ENCODE measurements at places on chromosomes 6 and 20. TPM values are rescaled to one million over a fixed set of nuclear protein-coding genes. Genes with fewer than 3 reads are reported as not detected.

PTK7 gene
- 48.4 TPM for total RNA-seq

GRCh38 chr20:15396900-15397299 lies 1059.5 kb upstream of the FLRT3 start:
- no peaks in the 10 kb centered on the region for H3K27me3 ChIP-seq
- no peak for DNase-seq
- no peaks in the 10 kb centered on the region for H3K36me3 ChIP-seq
- H3K27ac ChIP-seq, result no peak overlapping the region

- no peak overlapping the region for H3K4me3 ChIP-seq
- no peak for DNase-seq
- H3K36me3 ChIP-seq, result no peaks in the 10 kb centered on the region
- no peaks in the 10 kb centered on the region for H3K27me3 ChIP-seq
- no peaks in the 10 kb centered on the region for H3K4me1 ChIP-seq
- no peak overlapping the region for H3K27ac ChIP-seq
These were observed 174.9 kb downstream of the PLCB1 start for GRCh38 chr20:8306937-8307336.

GRCh38 chr6:29976588-29977424 lies 34.5 kb downstream of the HLA-A start:
- peak overlapping the region; percentile 86 for H3K27ac ChIP-seq
- DNase-seq, result peak; percentile 74
- no peaks in the 10 kb centered on the region for H3K36me3 ChIP-seq
- no peaks in the 10 kb centered on the region for H3K27me3 ChIP-seq
- peaks cover 17% of the 10 kb centered on the region for H3K4me1 ChIP-seq
